ENCODE measurements at places on chromosomes 7 and 10.
A peak's percentile ranks its signal among the peaks of the same experiment; 100 is the strongest.

DNA sequence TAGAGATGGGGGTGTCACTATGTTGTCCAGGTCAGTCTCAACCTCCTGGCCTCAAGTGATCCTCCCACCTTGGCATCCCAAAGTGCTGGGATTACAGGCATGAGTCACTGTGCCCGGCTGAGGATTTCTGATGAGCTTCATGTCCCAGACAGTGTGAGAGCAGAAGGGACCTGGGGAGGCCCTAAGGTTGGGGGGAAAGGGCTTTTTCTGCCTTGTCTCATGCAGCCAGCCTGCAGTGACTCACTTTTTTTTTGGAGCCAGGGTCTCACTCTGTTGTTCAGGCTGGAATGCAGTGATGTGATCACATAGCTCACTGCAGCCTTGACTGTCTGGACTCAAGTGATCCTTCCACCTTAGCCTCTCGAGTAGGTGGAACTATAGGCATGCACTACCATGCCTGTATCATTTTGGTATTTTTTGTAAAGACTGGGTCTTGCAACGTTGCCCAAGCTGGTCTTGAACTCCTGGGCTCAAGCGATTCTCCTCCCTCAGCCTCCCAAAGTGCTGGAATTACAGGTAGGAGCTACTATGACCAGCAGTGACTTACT, 14.6 kb downstream of the COL26A1 start:
- no peak for DNase-seq

DNA sequence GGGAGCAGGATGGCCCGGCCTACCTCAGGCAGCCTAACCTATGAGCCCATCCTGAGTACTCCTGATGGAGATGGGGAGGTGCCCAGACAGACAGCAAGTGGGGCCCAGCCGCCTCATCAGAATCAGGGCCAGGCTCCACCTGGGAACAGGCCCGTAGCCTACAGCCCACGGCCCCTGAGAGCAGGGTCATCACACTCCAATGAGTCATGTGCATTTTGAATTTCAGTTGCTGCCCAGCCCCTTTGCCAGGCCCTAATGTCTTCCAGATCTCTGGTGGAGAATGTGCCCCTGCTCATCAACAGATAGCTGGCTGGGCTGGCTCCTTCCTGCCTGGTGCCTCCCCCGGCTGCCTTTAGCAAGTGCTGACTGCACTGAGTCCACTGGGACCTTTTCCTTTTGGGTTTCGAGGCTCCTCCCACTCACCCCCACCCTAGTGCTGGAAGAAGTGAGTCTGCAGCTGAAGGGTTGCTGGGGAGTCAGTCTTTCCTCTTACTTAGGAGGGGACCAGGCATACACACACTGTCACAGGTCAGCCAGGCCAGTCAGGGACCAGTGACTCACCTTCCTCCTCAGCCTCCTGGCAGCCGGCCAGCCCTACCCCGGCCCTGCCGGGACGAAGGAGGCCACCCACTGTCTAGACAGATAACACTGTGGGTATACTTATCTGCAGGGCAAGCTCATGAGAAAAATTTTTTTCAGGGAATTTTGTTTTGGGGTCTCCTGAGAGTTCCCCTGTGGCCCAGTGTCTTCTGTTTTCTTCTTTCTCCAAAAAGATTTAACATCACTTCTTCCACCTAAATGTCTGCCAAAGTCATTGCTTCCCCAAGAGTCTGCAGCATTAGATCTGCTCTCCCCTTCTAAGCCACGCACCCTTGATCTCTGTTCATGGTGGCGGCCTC, 9.1 kb upstream of the ASIC3 start:
- DNase-seq: no peak

GRCh38 chr10:1615186-1615954, 122.0 kb downstream of the ADARB2 start:
- DNase-seq: no peak

DNA sequence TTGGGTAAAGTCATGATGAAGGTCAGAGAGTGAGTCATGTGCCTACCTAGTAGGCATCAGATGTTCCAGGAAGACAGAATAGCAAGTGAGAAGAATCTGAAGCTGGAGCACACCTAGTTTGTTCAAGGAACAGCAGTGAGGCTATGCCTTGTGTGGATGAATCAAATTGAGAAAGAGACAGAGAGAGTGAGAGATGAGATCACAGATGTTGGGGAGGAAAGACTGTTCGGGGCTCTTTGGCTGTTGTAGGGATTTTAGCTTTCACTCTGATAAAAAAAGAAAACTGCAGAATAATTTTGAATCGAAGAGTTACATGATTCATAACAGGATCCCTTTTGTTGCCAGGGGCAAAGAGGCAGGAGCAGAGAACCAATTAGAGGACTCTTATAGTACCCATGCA, 6.3 kb downstream of the LIPF start:
- no peak for DNase-seq

DNA sequence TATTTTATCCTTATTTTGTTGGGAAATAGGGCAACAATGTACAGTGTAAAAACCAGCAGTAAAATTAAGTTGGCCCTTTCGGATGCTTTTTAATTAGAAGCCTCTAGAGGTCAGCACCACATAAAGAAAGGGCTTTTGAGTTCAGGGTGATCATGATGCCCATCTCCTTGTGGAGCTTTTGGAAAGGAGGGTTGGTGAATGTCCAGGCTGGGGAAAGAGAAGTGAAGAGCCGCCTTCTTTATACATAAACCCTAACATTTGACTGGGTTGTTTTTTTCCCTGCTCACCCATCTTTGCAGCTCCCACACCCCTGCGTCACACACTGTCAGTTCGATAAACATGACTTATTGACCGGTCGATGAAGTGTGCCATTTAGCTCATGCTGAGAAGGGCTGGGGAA, 29.8 kb downstream of the MTURN start:
- no peak for DNase-seq

DNA sequence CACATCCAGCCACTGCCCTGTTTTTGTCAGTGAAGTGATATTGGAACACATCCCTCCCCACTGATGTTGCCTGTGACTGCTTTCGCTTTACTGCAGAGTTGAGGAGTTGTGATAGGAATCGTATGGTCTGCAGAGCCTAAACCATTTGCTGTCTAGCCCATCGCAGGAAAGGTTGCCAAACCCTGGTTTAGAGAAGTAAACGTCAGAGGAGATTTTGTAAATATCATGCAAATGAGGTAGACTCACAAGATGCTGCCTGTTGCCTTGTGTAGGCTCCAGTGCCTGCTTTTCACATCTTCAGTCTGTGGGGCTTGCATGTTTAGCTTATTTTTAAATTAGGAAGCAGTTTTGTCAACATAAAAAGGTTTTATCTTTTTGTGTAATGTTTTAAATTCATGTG, 107.1 kb downstream of the TRRAP start:
- DNase-seq: no peak

- DNase-seq: peak; percentile 13
Observed at GRCh38 chr7:131556053-131556908, at the start of gene PODXL. TSS of gene PODXL (minus strand) at chr7:131556628. CDS start at chr7:131556359, 269 bp downstream.

GRCh38 chr10:35063837-35064454, 26.2 kb downstream of the CUL2 start:
- no peak for DNase-seq

Data from stimulated activated CD4-positive, alpha-beta T cell treated with anti-CD3 and anti-CD28 coated beads, TNF-alpha, amount 100 ng/mL, for 1 hour (primary cell).